ENCODE measurements at places on chromosomes 11 and 22. TPM values are rescaled to one million over a fixed set of nuclear protein-coding genes. Genes with fewer than 3 reads are reported as not detected.

Gene RHOD
- not detected for total RNA-seq

Gene NXPE1
- total RNA-seq, result not detected

Gene SPATA19
- not detected for total RNA-seq

Gene P2RX6
- 0.67 TPM for total RNA-seq

Gene SEPTIN3
- total RNA-seq, result 1.9 TPM

Gene TRIM48
- total RNA-seq, result not detected

Gene SCO2
- 11.7 TPM for total RNA-seq

Gene TIMP3
- not detected for total RNA-seq

Gene PKNOX2
- total RNA-seq, result not detected

Gene ASCL2
- total RNA-seq, result 0.48 TPM

Gene RIMBP3C
- 1.1 TPM for total RNA-seq
